Eye (tissue), 1 donor: ENCODE measurements at places on chromosomes 4 and X.

DNA sequence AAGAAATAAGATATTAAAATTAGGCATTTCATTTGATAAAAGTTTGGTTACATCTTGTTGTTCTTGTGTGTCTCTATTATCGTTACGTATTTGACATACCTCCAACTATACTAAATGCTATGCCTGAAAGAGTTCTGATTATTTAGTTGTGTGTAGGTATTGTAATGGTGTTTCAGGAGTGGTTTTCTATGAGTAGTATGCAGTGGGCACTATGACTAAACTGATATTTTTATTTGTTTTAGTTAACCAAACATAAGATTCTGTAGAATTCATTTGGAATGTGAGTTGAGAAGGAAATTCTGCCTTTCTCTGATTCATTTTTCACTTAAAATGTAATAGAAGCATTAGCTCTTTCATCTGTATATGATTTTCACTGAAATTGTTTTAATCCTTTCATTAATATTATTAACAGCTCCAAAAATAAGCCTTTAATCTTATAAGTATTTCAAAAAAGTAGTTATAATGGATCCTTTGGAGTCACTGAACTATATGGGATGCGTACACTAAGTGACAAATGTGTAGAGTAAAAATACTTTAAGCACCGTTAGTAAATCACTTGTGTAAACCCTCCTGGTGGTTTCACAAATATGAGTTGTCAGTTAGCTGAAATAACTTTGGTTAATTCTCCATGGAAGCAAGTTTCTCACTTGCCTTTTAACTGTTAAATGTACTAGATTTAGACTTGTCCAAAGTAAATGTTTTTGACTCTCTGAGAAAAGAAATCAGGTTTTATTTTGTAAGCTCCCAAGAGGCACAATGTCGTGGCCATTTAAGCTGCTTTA lies 388.7 kb downstream of the ADGRL3 start:
- DNase-seq = no peak

GRCh38 chrX:97026406-97026805 lies 142.7 kb downstream of the RPA4 start:
- peak; percentile 24 for DNase-seq

DNA sequence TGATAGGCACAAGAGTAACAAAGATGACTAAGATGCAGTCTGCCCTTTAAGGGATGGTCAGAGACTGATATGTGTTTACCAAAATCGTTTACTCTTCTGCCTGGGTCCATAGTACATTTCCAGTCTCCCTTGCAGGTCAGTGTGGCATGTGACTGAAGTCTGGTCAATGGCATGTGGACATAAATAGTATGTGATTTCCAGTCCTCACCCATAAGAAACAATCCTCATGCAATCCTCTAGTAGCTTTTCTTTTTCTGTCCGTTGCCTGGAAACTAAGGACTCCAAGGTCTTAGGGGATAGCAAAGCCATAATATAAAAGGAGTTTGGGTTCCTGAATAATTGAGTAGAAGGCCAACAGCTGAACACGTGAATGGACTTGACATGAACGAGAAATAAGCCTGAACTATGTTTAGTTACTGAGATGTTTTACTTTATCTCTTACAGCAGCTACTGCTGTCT lies 1.1 kb downstream of the SLC9B2 start:
- DNase-seq = no peak

- DNase-seq = no peak
These were observed 104.8 kb upstream of the CXCL13 start for GRCh38 chr4:77500801-77501200.

DNA sequence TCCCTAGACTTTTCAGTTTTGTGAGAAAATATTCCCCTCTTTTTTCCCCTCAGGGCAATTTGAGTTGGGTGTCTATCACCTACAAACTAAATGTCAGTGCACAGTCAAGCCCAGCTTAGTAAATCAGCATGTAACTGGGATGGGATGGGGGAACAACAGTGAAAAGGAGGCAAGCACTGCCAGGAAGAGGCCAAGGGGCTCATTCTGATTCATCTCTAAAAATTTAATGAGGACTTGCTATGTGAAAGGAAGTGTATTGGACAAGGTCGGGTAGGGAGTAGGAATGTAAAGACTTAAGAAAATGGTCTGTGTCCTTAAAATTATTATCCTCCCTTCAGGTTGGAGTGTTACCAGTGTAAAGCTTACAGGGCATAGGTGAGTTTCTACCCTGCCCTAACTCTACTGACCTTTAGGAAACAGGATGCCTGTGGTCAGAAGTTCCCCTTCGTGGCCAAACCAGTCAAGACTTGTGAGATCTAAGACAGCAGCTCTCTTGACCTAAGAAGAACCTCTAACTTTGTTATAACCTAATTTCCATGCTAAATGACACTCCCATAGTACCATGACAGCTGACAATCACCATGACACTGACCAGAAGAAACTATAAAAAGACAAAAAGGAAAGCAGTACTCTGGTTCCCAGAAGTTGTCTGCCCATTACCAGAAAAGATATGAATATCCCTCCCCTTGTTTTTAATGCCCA lies 194.4 kb upstream of the LDB2 start:
- DNase-seq = no peak

GRCh38 chr4:139920486-139921002 lies 233.4 kb downstream of the MAML3 start:
- peak; percentile 56 for DNase-seq

- DNase-seq = no peak
These were observed 871 bp upstream of the SLITRK2 start for GRCh38 chrX:145816601-145817315.
